Fibroblast of skin of back (primary cell): ENCODE measurements at places on chromosomes 12 and 14.

GRCh38 chr12:124722878-124723277, 140.8 kb downstream of the SCARB1 start:
- no peak for DNase-seq

DNA sequence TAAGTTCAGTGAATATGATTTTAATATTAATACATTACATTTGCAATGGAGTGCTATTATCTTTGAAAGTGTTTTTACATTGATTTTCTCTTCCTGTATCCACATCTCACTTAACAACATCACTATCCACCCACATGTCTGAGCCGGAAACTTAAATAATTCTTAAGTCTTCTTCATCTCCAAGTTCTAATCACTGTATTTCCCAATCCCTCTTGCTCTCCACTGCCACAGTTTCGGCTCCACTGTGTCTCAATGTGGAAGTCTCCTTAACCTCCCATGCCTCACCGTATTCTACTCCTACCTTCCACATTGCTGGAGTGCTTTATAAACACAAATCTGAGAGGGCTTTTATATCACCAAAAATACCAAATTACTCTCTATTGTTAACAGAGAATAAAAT, 25.3 kb downstream of the RTN1 start:
- no peak for DNase-seq

- DNase-seq: no peak
Measured at GRCh38 chr12:44381341-44381740, 494.8 kb downstream of the NELL2 start.

- peak; percentile 13 for DNase-seq
Measured at GRCh38 chr14:32259368-32260013, 56.4 kb upstream of the RNU6-8 start.

DNA sequence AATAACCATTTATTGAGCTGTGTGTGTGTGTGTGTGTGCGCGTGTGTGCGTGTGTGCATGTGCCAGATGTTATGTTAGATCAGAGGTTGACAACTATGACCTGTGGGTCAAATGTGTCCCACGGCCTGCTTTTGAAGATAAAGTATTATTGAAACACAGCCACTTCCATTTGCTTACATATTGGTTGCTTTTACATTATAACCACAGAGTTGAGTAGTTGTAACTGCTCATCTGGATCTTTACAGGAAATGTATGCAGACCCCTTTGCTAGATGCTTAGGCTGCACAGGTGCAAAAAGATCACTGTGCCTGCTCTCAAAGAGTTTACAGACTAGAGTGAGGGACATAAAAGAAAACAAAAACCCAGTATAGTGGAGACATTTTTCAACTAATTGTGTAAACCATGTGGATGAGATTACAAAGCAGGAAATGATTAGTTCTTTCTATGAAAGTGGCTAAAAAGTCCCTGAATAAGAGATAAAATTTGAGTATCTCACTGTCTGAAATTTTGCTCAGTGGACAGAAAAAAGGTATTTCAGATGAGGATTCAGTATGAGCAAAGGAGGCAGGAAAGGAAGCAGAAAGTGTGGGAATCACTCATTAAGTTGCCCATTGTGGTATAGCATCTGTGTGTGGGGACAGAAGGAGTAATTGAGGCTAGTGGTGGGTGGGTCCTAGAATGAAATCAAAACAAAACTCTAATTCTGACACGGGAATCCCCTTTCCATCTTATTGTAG, 188.4 kb downstream of the PAH start:
- DNase-seq: no peak

DNA sequence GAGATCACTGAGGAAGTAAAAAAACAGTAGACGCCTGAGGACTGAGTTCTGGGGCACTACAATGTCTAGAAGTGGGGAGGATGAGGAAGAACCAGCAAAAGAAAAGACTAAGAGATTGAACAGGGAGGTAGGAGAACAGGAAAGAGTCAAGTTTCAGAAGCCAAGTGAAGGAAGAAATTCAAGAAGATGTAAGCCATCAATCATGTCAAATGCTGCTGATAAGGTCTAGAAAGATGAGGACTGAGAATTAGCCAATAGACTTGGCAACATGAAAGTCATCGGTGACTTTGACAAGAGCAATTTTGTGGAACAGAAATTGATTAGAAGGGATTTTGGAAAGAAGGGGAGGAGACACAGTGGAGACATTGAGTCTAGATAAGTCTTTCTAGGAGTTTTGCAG, 54.8 kb upstream of the CRY1 start:
- DNase-seq: no peak

DNA sequence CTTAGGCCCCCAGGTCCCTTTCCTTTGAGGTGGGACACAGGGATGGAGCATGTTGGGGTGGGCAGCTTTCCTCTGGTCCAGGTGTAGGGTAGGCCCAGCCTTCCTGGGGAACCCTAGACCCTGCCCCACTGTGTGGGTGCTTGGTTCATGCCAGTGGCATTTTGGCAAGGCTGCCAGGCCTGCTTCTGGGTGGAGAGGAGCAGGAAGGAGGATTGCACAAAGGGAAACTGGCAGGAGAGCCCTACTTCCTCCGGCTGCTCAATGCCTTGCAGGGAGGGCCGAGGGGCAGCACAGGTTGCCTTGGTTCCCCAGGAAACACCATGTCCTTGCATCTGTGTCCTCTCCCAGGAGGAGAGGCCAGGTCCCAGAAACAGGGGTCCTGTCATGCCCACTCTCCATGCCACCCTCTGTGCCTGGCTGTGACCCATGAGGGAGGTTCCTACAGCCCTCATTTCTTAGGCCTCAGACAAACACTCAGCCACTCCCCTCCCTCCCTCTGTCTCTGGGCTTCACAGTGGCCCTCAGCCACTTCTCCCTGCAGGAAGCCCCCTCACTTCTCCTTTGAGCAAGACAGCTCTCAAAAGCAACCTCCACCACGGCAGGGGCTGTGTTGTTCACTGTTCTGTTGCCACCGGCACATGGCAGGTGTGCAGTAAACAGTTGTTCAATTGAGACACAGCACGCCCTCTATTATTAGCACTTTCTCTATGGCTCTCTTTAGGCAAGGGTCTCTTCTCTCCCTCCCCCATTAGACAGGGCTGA, 6.8 kb upstream of the KRT80 start:
- DNase-seq: no peak

DNA sequence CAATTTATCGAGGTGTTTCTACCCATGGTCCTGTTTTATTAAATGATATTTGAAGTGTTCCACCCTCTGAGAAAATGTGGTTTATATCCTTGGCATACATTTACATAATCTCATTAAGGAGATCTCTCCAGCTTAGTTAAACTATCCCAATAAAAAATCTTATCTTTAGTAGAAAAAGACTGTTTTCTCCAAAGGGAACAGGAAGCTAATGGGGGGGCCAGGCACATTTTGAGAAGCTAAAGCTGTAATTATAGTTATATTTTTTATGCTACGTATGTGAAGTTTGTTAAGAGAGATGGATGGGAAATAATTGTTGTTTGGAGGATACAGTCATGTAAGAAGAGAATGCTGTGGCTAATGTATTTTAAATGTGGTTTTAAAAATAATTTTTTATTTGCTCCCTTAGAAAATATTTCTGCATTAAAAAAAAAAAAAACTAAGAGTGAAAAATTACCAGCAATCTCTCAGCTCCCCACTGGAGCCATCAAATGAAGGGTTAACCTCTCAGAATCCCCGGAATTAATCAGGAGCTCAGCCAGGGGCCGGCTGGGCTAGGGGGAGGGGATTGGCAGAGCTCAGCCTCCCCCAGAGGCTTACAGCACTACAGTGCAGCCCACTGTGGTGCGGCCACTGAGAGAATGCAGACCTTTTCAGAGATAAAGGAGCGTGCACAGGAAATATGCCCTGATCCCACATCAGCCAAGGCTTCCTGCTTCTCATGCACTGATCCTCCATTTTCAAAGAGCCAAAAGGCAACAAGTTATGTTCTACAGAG, 185.8 kb downstream of the EGLN3 start:
- DNase-seq: peak; percentile 37

- DNase-seq: no peak
Measured at GRCh38 chr12:47762850-47763465, 4.3 kb upstream of the RAPGEF3 start.

- peak; percentile 43 for DNase-seq
Measured at GRCh38 chr12:63319386-63319785, 168.4 kb upstream of the AVPR1A start.

DNA sequence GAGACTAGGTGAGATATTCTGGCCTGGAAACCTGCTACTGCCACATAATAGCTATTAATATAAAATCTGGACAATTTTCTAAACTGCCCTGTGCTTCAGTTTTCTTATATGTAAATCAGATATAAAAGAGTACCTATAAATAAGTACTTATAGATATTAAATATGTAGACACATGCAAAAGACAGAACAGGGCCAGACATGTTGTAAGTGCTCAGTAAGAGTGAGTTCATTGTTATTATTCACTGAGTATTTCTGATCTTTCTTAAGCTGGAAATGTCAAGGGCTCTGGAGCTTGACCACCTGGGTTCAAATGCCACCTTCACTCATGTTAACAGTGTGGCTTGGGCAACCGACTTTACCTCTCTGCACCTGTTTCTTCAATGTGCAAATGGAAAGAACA, 179.8 kb downstream of the GALC start:
- DNase-seq: no peak

DNA sequence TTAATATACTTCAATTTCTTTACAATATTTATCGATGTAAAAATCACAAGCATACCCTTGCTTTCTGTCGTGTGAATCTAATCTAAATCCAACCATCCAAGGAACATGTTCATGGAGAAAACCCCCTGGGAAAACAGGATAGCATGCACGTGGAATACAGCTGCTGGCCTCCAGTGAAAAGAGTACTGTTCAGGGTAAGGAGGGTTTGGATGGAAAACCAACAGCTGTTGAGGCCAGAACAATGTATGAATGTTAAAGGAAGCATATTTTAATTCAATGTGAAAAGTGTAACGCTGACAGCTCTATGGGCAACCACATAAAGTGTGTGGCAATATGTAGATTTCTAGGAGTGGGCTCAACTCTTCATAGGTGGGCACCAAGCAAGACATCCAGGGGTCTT, 344.0 kb downstream of the TMEM132D start:
- no peak for DNase-seq

DNA sequence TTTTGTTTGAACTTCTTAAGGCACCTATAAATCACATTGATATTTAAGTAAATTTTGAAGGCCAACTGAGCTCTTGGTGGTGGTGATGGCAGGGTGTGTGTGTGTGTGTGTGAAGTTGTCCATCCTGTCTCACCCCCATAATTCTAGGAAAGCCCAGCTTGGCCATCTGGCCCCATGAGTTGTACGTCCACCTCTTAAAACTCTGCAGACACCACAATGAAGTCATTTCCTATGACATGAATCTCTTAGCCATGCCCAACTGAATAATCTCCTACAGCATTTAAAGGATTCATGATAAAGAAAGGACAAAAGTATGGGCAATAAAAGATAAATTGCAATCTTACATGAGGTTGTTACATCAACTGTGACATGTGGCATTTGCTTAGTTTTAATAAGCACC, 123.4 kb downstream of the TTC7B start:
- no peak for DNase-seq

DNA sequence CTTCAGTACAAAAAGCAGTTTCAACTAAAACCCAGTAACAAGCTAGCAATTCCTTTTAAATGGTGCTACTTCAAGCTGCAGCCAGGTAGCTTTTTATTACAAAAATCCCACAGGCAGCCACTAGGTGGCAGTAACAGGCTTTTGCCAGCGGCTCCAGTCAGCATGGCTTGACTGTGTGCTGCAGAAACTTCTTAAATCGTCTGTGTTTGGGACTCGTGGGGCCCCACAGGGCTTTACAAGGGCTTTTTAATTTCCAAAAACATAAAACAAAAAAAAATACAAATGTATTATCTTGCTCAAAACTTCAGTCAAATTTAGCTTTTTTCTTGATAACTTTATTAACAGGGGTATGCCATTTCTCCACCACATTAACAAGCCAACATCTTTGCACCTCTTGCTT, 3.6 kb upstream of the CLEC4E start:
- DNase-seq: peak; percentile 58

GRCh38 chr12:117100251-117100650, 1.0 kb upstream of the TESC start:
- DNase-seq: no peak

- no peak for DNase-seq
Measured at GRCh38 chr14:99675951-99676350, 8.1 kb upstream of the CYP46A1 start.

DNA sequence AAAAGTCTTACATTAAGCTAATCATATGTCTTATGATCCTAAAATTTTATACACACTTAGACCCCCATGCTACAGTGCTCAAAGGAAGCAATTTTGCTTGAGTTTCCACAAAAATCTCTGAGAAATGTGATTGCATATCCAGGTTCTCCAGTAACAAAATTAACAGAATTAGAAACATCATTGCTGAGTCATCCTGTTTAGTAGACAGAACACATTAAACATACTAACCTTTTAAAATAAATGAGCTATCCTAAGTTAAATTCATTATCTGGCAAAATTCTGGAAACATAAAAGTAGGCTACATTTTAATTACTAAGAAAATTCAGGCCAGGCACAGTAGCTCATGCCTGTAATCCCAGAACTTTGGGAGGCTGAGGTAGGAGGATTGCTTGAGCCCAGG, 94.7 kb downstream of the DENND5B start:
- DNase-seq: no peak

DNA sequence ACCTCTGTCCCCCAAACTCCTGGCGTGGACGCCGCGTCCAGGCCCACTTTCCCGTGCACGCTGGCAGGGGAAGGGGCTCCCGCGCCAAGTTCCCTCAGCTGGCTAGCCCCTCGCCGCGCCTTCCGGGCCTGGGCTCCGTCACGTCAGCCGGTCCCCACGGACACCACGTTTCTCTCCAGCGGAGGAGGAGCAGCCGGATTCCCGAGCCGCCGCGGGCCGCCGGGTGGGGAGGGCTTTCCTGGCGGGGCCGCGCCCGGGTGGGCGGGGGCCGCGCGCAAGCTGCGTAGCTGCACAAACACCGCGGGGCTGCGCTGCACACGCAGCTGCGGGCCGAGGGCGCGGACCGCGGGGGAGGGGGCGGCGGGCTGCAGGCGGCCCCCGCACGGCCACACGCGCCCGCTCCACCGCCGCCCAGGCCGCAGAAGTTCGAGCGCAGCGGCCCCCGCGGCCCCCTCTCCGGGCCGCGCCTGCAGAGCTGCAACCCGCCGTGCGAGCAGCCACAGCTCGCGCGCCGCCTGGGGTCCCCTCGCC, 45.1 kb upstream of the PNMA1 start:
- peak; percentile 74 for DNase-seq

GRCh38 chr12:26402648-26403047, 207.3 kb downstream of the SSPN start:
- DNase-seq: no peak

- no peak for DNase-seq
Measured at GRCh38 chr12:45304514-45305178, 88.8 kb downstream of the ANO6 start.

DNA sequence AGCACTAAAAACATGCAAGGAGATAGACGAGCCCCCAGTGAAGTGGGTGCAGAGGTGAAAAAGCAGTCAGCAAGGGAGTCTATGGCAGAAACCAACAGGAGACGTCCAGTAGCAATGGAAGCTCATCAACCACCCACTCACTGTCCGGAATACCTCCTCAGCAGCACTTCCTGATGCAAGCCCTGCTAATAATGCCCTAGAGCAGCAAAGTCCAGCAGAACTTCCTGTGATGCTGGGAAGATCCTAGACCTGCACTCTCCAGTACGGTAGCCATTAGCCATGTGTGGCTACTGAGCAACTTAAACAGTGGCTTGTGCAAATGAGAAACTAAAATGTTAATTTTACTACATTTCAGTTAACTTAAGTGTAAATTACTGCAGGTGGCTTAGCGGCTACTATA, 11.0 kb downstream of the SERPINA9 start:
- no peak for DNase-seq

- DNase-seq: peak; percentile 55
Measured at GRCh38 chr12:47818467-47819137, 1.1 kb downstream of the HDAC7 start.

GRCh38 chr12:45663455-45663854, 66.1 kb upstream of the ARID2 start:
- no peak for DNase-seq

- no peak for DNase-seq
Measured at GRCh38 chr12:50572760-50573159, 68.0 kb downstream of the DIP2B start.
